ENCODE measurements at places on chromosomes 11 and 22. TPM values are rescaled to one million over a fixed set of nuclear protein-coding genes. Genes with fewer than 3 reads are reported as not detected.

- no peaks in the 10 kb centered on the region for H3K27me3 ChIP-seq
- H3K4me3 ChIP-seq, result no peak overlapping the region
- no peaks in the 10 kb centered on the region for H3K36me3 ChIP-seq
- H3K4me1 ChIP-seq, result peaks cover 6% of the 10 kb centered on the region
- no peak for DNase-seq
These were observed 2.2 kb downstream of the LRFN4 start for GRCh38 chr11:66858939-66859685.

DNA sequence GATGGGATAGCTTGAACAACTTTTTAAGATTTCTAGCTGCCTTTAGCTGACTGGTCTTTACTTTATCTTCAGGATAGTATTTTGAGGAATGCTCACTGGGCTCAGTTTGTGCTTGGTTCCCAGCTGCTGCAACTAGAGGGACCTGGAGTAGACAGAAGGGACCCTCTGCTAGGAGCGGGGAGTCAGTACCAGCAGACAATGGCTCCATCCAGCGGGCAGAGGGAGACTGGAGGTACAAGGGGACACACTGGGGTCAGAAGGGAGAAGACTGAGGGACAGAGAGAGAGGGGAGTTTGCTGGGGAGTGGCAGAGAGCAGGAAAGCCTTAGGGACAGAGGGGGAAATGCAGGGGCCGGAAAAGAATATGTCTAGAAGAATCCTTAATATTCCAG, 22.0 kb upstream of the ACER3 start:
- no peak overlapping the region for H3K27ac ChIP-seq
- H3K27me3 ChIP-seq, result no peaks in the 10 kb centered on the region
- H3K4me1 ChIP-seq, result no peaks in the 10 kb centered on the region
- H3K4me3 ChIP-seq, result no peak overlapping the region
- DNase-seq, result no peak

DNA sequence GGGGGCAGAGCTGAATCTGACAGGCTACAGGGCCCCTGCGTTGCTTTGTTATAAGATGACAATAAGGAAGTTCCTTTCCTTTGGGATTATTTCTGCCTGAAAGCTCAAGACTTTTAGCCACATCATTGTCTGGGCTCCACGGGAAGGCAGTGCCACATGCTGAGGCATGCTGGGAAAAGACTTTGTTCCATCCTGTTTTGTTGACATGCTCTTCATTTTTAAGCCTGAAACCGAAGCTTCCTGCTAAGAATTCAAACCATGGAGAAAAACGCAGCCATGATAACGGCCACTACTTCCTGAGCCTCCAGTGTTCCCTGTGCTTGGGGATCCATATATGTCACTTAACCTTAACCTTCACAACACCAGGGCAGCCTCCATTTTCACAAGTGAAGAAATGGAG, 5.5 kb upstream of the TCF20 start:
- peaks cover 2% of the 10 kb centered on the region for H3K4me1 ChIP-seq
- H3K36me3 ChIP-seq, result no peaks in the 10 kb centered on the region
- H3K27ac ChIP-seq, result no peak overlapping the region
- H3K4me3 ChIP-seq, result no peak overlapping the region
- no peaks in the 10 kb centered on the region for H3K27me3 ChIP-seq

DNA sequence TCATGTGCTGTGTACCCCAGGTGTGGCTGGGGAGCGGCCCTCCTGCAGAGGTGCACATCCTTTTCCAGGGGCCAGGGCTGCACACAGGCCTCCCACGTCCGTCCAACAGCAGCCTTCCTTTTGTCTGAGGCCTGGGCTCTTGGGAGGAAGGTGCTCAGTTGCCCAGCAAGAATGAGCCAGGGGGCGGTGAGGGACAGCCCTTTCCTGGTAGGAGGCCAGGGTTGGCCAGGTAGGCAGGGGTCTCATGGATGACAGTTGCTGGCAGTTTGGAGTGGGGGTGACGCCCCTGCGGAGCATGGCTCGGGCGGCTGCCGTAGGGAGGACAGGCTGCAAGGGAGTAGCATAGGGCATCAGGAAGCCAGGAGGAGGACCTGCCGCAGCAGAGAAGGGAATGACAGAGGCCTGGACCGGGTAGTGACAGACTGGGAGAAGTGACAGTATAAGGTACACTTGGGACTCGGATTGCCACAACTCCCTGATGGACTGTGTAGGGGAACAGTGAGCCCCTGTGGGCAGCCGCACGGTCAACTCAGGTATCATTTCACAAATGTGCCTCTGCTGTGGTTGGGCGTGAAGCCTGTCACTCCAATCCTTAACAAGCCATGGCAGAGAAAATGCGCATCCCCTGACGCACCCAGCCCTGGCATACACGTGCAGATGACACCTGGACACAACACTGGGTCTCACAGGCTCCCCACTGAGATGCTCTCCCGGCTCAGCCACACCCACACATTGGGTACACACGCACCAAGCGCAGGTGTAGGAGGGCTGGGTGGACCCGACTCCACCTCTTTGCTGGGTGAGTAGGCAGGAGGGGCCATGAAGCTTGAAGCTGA, 79.7 kb downstream of the DGCR2 start:
- H3K4me1 ChIP-seq, result no peaks in the 10 kb centered on the region
- no peak overlapping the region for H3K4me3 ChIP-seq
- H3K27me3 ChIP-seq, result no peaks in the 10 kb centered on the region
- no peak overlapping the region for H3K27ac ChIP-seq
- no peaks in the 10 kb centered on the region for H3K36me3 ChIP-seq

DNA sequence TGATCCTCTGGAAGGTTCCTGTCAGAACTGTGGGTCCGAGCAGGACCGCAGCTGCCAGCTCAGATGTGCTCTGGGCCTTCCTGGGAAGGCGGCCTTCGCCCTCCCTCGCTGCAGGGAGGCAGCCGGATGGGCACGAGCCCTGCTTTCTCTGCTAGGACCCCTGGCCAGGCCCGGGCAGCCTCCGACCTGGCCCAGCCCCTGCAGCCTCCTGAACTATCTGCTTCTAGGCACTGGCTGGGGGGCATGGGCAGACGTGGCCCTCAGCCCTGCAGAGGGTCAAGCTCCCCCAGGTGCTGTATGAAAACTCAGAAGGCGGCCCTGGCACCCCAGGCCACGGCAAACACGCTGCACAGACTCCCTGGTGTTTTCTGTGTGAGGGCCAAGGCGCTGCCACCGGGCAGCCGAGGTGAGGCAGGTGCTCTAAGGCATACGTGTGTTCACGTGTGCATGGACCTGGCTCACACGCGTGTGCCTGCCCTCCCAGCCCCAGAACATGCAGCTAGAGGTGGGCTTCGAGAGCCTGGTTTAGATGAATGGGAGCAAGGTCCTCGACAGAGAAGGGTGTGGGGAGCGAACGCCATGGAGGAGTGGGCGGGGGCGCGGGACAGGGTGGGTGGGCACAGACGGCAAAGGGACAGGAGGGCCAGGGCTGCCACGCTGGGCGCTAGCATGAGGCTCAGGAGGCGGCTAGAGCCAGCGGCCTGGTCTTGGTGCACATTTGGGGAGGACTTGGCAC, 4.3 kb downstream of the LRFN4 start:
- no peaks in the 10 kb centered on the region for H3K36me3 ChIP-seq
- no peaks in the 10 kb centered on the region for H3K27me3 ChIP-seq
- DNase-seq, result no peak
- H3K4me1 ChIP-seq, result no peaks in the 10 kb centered on the region
- H3K27ac ChIP-seq, result no peak overlapping the region

Gene ARHGAP8
- total RNA-seq, result 1.5 TPM

Gene KCNC1
- not detected for total RNA-seq

- peak; percentile 88 for DNase-seq
- H3K27ac ChIP-seq, result no peak overlapping the region
- H3K36me3 ChIP-seq, result no peaks in the 10 kb centered on the region
- peaks cover under 1% of the 10 kb centered on the region for H3K27me3 ChIP-seq
These were observed 34.4 kb downstream of the NRXN2 start for GRCh38 chr11:64688534-64688982.

Gene PAMR1
- total RNA-seq, result not detected

DNA sequence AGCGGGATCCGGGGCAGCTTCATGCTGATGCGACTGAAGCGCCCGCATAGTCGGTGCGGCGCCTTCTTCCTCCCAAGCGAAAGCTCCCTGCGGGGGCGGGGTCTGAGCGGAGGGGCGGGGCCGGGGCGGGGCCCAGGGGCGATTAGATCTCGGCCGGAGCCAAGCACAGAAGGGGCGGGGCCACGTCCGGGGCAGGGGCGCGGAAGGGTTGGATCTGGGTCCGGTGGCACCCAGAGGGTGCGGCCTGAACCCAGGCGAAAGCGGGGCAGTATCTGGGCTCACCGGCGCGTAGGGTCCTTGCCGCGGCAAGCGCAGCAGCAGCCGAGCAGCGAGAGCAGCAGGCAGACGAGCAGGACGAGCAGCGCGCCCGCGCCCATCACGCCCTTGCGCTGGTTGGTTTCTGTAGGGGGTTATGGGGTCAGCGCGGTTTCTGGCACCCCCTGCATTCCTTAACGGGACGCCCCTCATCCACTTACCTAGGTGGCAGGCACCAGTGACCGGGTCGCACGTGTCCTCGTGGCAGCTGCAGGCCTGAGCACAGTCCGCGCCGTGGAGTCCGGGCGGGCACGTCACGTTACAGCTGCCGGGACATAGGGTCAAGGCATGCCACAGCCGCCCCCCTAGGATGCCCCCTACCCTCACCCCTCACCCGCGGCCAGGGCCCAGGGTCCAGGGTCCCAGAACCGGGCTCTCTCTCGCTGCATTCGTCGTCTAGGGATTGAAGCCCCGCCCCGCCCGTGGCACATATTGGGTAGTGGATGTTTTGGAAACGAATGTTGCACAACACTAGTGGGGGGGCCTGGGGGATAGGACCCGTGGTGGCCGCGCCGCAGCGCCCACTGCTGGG, 8.1 kb downstream of the SCARF2 start:
- peaks cover 17% of the 10 kb centered on the region for H3K4me1 ChIP-seq
- DNase-seq, result peak; percentile 78
- peaks cover 12% of the 10 kb centered on the region for H3K27me3 ChIP-seq
- no peak overlapping the region for H3K27ac ChIP-seq
- H3K4me3 ChIP-seq, result peak overlapping the region; percentile 79
- no peaks in the 10 kb centered on the region for H3K36me3 ChIP-seq

DNA sequence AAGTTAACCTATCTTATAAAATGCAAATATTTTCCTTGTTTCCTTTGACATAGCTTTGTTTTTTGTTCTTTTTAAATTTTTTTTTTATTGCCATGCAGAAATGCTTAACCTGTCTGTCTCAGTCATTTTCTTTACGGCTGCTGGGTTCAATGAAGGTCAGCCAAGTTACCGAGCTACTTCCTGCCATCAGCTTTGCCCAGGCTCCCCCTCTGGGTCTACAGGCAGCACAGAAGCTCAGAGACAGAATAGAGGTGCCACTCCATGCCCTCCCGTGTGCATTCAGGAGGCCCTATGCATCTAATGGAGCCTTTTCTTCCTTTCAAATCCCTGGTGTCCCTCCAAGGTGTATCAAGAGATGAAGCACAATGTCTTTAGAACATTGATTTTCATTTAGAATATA, 411.0 kb upstream of the NARS2 start:
- H3K4me1 ChIP-seq, result no peaks in the 10 kb centered on the region
- H3K4me3 ChIP-seq, result no peak overlapping the region
- DNase-seq, result no peak

DNA sequence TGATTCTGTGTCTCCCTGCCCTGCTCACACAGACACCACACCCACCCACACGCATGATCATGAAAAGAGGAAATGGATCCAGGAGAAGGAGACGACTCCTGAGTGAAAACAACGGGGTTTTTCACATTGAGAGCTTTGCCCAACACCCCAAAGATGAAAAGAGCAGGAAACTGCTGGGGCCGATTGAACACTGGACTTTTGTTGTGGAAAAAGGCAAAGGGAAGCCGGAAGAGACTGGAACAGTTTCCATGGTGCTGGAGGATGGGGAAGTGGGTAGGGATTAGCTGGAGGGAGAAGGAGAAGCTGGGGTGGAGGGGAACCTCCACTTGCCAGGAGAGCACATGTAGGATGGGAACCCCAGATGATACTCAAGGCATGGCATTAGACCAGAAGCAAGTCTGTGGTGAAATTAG, 5.2 kb upstream of the SLC43A3 start:
- H3K4me1 ChIP-seq, result no peaks in the 10 kb centered on the region
- no peaks in the 10 kb centered on the region for H3K27me3 ChIP-seq
- H3K36me3 ChIP-seq, result no peaks in the 10 kb centered on the region
- DNase-seq, result no peak
- no peak overlapping the region for H3K27ac ChIP-seq
- H3K4me3 ChIP-seq, result no peak overlapping the region

DNA sequence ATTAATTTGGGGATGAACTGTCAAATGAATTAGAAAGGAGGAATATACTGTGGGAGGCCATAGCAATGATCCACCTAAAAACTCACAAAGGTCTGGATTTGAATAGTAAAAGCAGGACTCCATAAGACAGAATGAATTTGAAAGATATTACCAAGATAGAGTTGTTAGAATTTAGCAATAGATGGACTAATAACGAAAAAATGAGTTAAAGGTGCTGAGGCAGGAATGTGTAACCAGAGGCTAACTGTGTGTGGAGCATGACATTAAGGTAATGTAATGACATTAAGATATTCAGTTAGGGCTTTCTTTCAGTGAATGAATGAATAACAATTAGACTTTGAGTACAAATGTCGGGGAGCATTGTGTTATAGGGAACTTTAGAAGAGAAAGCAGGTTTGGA, 51.3 kb downstream of the AASDHPPT start:
- no peaks in the 10 kb centered on the region for H3K4me1 ChIP-seq
- H3K36me3 ChIP-seq, result no peaks in the 10 kb centered on the region
- H3K27me3 ChIP-seq, result no peaks in the 10 kb centered on the region
- H3K4me3 ChIP-seq, result no peak overlapping the region
- no peak for DNase-seq

DNA sequence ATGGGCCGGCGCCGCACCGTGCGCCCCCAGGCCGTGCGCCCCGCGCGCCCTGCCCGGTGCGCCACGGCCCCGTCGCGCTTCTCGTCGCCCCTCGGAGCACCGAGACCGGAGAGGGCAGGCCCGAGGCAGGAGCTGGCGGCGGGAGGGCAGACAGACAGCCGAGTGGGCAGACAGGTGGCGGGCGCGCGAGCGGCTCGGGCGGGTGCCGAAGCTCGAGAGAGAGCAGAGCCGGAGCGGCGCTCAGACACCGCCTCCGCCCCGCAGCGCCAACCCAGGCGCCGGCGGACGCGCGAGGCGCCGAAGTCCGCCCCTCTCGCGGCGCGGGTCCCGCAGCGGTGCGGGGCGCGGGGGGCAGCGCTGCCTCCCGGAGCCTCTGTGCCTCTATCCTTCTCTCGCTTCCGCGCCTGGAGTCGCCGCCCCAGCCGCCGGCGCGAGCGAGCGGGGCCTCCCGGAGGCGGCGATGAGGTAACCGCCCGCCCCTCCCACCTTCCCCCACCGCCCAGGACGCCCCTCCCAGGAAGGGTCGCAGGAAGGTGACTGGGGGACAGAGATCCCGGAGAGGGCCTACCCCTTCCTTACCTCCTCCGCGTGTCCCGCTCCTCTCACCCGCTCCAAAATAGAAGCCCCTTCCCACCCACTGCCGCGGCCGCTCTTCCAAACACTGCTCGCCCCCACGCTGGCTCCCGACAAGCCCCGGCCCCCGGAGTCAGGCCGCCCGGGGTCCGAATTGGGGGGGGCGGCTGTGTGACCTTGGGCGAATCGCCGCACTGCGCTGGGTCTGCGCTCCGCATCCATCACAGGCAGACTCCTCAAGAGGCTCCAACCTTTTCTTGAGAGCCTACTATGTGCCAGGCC, at the start of gene RASL10A:
Gene RASL10A (minus strand): TSS at position 412 of the 855 bp plus-strand sequence. CDS start 451 bp downstream, outside the sequence.
- no peak within 1 kb of the TSS for H3K27ac ChIP-seq
- H3K4me3 ChIP-seq, result no peak within 1 kb of the TSS
- H3K36me3 ChIP-seq, result no peaks in the 10 kb centered on the region
- no peaks in the 10 kb centered on the region for H3K27me3 ChIP-seq

GRCh38 chr11:30431127-30431814, 108.4 kb downstream of the ARL14EP start:
- H3K4me1 ChIP-seq, result no peaks in the 10 kb centered on the region
- H3K36me3 ChIP-seq, result no peaks in the 10 kb centered on the region
- no peaks in the 10 kb centered on the region for H3K27me3 ChIP-seq
- no peak overlapping the region for H3K4me3 ChIP-seq

- no peaks in the 10 kb centered on the region for H3K27me3 ChIP-seq
- H3K36me3 ChIP-seq, result no peaks in the 10 kb centered on the region
- no peak for DNase-seq
- no peak overlapping the region for H3K4me3 ChIP-seq
- H3K27ac ChIP-seq, result no peak overlapping the region
- no peaks in the 10 kb centered on the region for H3K4me1 ChIP-seq
These were observed 7.0 kb downstream of the C11orf86 start for GRCh38 chr11:66981976-66982578.
